ENCODE measurements at places on chromosomes 11 and 22. TPM values are rescaled to one million over a fixed set of nuclear protein-coding genes. Genes with fewer than 3 reads are reported as not detected.

The DBX1 gene
- total RNA-seq: not detected

The PIK3C2A gene
- total RNA-seq: 31.8 TPM

The C1QTNF5 gene
- total RNA-seq: not detected

The KDM4E gene
- not detected for total RNA-seq

The WBP2NL gene
- total RNA-seq: 2.3 TPM

GRCh38 chr11:58631378-58631777 is 8.9 kb downstream of the CNTF start:
- DNase-seq: no peak

GRCh38 chr22:19782533-19782932 is 22.0 kb downstream of the TBX1 start:
- DNase-seq: no peak

GRCh38 chr22:34976474-34976873 is 89.5 kb upstream of the ISX start:
- DNase-seq: no peak

GRCh38 chr22:37563153-37564081 is 3.1 kb downstream of the CDC42EP1 start:
- DNase-seq: no peak

All from activated T-helper 1 cell treated with anti-CD3 and anti-CD28 coated beads, Interleukin-12 subunit alpha, Interleukin-12 subunit beta, Interleukin-2, Interleukin-4 antibody, amounts not matched to agents 30 ng/mL and 10 ng/mL and 1 ng/mL, durations not matched to agents 14 hours and 24 hours and 36 hours (primary cell).